ENCODE measurements at places on chromosomes 16 and 17.

DNA sequence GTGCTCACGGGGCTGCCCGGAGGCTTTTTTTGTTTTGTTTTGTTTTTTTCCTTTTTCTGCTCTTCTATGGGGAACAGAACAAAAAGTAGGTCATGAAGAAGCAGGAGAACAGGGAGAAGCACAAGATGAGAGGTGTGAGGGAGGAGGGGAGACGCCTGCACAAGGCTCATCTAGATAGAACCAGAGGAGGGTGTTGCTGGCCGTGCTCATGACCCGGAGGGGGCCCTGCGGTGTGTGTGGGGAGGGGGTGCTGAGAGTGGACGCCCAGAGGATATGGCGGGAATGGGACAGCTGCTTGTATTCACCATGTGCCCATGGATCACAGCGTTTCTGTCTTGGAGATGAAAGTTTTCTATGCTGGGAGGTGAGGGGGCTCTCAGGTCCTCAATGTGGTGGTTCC is 183.7 kb downstream of the FOXL1 start:
- no peak for DNase-seq

- no peak for DNase-seq
These were observed 5.6 kb upstream of the MMP15 start for GRCh38 chr16:58019866-58020538.

GRCh38 chr17:83204230-83204725 is 124.9 kb downstream of the METRNL start:
- DNase-seq = no peak

- peak; percentile 60 for DNase-seq
These were observed 11.4 kb downstream of the CHST4 start for GRCh38 chr16:71537643-71538042.

GRCh38 chr17:67718325-67718941 is 697 bp downstream of the NOL11 start:
- no peak for DNase-seq

- DNase-seq = no peak
These were observed 37.1 kb upstream of the ADCY7 start for GRCh38 chr16:50229149-50229726.

GRCh38 chr16:50593410-50594150 is 45.4 kb downstream of the NKD1 start:
- DNase-seq = no peak

GRCh38 chr17:6084311-6085161 is 14.4 kb downstream of the WSCD1 start:
- DNase-seq = no peak

DNA sequence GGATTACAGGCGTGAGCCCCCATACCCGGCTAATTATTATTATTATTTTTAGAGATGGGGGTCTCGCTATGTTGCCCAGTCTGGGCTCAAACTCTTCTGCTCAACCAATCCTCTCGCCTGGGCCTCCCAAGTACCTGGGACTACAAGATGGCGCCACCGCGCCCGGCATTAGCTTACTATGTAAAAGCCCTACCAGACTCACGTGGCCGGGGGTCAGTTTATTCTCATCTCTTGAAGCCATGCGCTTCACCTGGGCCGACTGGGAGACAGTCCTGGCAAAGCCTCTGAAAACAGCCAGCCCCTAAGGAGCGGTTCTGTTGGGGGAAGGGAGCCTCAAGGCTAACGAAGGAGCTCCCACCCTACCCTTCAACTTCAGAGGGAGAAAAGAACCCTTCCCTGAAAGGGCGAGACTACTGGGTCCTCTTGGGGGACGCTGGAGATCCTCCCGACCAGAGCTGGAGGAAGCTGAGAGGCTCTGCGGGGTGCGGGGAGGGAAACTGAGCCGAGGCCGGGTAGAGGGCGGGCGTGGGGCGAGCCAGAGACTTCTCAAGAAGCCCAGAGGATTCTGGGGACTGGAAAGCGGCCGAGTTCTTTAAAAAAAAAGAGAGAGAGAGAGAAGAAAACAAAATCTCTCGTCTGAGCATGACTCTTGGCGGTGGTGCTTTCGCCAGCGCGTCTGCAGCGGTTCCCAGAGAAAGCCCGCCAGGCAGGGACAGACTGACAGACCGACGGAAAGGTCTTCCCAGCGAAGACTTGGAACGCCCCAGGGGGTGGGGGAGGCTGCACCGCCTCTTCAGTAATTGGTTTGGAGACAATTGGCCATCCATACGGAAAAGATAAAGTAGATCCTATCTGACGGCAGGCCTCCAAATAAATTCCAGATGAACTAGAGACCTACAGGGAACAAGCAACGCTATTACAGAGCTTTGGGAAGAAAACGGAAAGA is 5.6 kb upstream of the TUBG2 start:
- no peak for DNase-seq

DNA sequence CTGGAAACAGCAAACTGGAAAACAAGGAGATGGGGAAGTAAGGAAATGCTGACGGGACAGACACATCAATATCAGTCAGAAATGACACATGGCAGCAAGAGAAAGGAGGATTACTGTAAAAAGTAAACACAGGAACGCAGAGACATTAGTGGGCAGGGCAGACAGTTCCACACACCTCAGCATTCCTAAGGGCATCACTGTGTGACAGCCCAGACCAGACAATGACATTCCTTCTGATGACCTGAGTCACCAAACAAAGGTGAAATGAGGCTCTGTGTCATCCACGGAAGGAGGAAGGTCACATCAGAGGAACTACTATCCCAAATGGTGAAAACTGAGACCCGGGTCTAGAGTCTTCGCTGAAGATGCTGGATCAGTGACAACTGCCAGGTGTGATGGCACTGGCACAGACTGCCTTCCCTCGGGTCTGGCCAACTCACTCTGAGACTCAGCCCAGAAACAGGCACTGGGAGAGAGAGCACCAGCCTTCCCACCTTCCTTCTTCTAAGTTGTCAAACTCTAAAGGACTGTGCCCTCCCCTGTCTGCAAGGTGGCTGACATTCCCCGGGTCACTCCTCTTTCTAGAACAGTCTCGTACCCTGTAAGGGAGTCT is 36.7 kb downstream of the TK2 start:
- DNase-seq = no peak

GRCh38 chr17:43671031-43671692 is 9.4 kb upstream of the MEOX1 start:
- DNase-seq = no peak

DNA sequence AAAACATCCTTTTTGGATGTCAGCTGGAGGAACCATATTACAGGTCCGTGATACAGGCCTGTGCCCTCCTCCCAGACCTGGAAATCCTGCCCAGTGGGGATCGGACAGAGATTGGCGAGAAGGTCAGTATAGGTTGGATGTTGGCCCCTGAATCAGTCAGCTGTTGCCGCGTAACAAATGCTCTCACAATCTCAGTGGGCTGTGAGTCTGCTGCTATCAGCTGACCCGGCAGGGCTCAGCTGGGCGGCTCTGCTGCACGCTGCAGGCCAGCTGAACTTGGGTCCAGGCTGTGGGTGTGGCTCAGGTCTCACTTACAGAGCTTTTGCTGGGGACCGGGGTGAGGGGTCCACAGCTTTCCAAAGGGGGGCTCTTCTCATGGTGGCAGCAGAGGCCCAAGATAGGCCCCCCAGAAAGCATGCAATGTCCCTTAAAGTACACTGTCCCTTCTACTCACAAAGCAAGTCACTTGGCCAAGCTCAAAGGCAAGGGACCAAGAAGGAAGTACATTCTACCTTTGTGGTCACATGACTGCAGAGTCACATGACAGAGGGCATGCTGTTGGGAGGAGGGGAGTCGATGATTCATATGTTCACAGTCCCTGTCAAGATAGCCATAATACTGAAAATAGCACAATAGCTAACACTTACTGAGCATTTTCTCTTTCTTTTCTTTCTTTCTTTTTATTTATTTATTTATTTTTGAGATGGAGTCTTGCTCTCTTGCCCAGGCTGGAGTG is 134.2 kb downstream of the ABCC1 start:
- no peak for DNase-seq

- no peak for DNase-seq
These were observed 168.5 kb downstream of the BCAS3 start for GRCh38 chr17:60846175-60846574.

- no peak for DNase-seq
These were observed 217.3 kb downstream of the USP22 start for GRCh38 chr17:20825539-20825938.

DNA sequence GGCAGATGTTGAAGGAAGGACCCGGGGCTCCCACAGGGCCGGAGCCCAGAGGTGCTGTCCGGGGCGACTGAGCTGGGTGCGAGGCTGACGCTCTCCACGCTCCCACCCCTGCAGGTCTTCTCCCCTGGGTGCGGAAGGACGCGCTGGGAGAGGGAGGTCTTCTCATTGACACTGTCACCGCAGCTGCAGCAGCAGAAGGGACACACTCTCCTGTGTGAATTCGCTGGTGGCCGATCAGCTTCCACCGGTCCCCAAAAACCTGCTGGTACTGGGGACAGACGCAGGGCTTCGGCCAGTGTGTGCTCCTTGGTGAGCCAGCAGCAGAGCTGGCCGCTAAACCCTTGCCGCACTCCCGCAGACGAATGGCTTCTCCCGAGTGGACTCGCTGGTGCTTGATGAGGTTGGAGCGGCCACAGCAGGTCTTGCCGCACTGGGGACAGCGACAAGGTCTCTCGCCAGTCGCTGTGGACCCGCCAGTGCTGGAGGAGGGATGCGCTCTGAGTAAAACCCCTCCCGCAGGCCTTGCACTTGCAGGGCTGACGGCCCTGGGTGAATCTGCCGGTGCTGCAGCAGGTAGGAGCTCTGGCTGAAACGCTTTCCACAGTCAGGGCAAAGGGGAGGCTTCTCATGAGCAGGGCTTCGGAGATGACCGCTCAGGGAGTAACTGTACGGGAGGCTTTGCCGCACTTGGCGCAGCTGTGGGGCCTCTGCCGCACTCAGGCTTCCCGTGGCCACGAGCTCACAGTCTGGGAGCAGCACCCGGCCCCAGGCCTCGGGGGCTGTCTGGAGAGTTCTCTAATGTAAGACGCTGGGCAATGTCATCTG is 6.2 kb downstream of the ZNF843 start:
- no peak for DNase-seq

- no peak for DNase-seq
These were observed 45.6 kb downstream of the MEAK7 start for GRCh38 chr16:84458606-84459532.

- DNase-seq = peak; percentile 63
These were observed 13.9 kb downstream of the BRD7 start for GRCh38 chr16:50354629-50355456.

DNA sequence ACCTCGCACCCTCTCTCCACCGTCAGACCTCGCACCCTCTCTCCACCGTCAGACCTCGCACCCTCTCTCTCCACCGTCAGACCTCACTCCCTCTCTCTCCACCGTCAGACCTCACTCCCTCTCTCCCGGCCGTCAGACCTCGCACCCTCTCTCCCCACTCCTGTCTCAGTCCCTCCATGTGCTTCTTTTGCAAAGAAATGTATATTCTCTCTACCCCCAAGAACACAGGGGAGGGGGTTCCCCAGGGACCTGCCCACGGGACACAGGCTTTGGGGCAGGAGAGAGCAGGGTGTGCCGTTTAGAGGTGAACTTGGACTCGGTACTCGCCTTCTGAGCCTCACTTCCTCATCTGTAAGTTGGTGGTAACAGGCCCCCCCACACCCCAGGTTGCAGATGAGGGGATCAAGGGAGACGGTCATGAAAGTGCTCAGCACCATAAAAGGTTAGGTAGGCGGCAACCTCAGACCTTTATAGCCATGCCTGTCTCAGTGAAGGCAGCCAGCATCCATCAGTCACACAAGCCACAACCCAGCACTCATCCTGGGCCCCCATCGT is 63.7 kb downstream of the RPH3AL start:
- DNase-seq = no peak

DNA sequence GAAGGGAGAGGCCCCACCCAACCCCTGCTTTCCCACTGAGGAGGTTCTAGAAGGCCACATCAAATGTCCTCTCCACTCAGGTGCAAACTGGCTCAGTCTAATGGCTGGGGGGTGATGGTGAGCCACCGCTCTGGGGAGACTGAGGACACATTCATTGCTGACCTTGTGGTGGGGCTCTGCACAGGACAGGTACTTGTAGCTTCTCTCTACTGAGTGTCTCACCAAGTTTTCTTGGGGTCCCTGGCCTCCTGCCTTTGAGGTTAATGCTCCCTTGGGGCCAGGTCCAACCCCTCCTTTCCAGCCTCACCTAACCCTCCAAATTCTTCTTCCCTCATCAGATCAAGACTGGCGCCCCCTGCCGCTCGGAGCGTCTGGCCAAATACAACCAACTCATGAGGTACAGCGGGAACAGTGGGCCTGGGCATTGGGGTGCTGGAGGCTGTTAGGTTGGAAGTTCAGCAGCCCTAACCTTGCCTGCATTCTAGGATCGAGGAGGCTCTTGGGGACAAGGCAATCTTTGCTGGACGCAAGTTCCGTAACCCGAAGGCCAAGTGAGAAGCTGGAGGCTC is 5.7 kb downstream of the ENO3 start:
- DNase-seq = peak; percentile 75

Measured in hematopoietic multipotent progenitor cell treated with erythropoietin and hydrocortisone succinate and interleukin-3 and kit ligand, for 17 days (in vitro differentiated cells).